ENCODE measurements at places on chromosomes 3 and 15. TPM values are rescaled to one million over a fixed set of nuclear protein-coding genes. Genes with fewer than 3 reads are reported as not detected.
A peak's percentile ranks its signal among the peaks of the same experiment; 100 is the strongest.

GRCh38 chr3:112372396-112372795 is 39.4 kb downstream of the CD200 start:
- no peak overlapping the region for H3K4me3 ChIP-seq
- no peak for DNase-seq
- H3K27me3 ChIP-seq: no peaks in the 10 kb centered on the region
- H3K27ac ChIP-seq: no peak overlapping the region
- H3K36me3 ChIP-seq: no peaks in the 10 kb centered on the region

DNA sequence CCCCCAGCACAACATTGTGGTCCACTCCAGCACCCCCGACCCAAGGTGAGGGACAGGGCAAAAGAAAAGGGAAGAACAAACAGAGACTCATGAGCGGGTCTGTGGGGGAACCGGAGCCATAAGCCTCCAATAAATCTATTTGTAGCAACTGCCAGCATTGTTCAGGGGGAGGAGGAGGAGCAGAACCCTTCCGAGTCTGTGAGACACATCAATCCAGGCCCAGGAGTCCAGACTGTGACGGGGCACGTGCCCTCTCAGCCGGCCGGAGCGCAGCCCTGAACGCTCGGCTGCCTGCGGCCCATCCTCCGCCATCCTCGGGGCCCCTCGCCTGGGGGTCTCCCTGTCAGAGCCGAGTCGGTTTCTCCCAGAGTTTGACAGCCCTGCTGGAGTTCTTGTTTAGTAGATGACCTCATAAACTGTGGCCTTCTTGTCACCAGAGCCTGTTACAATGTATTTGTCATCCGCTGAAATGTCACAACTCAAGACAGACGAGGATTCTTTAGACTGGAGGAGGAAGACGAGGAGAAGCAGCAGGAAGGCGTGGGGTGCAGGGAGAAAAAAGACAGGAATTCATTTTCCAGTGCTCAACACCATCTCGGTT is 47.9 kb downstream of the TLE3 start:
- peaks cover 59% of the 10 kb centered on the region for H3K36me3 ChIP-seq
- H3K4me1 ChIP-seq: peaks cover 22% of the 10 kb centered on the region
- peak overlapping the region; percentile 18 for H3K27ac ChIP-seq
- no peak overlapping the region for H3K4me3 ChIP-seq
- DNase-seq: peak; percentile 54
- no peaks in the 10 kb centered on the region for H3K27me3 ChIP-seq

- no peaks in the 10 kb centered on the region for H3K36me3 ChIP-seq
- DNase-seq: no peak
- H3K4me1 ChIP-seq: no peaks in the 10 kb centered on the region
- no peaks in the 10 kb centered on the region for H3K27me3 ChIP-seq
Observed at GRCh38 chr15:46278486-46279090, 643.8 kb downstream of the SQOR start.

- H3K4me1 ChIP-seq: peaks cover 30% of the 10 kb centered on the region
- DNase-seq: no peak
- peak overlapping the region; percentile 78 for H3K4me3 ChIP-seq
- peak overlapping the region; percentile 91 for H3K27ac ChIP-seq
Observed at GRCh38 chr15:41231422-41232226, 556 bp downstream of the CHP1 start.

GRCh38 chr3:193053046-193053435 is 135.4 kb upstream of the MB21D2 start:
- H3K4me1 ChIP-seq: no peaks in the 10 kb centered on the region
- H3K27me3 ChIP-seq: no peaks in the 10 kb centered on the region
- no peaks in the 10 kb centered on the region for H3K36me3 ChIP-seq
- DNase-seq: no peak
- H3K27ac ChIP-seq: no peak overlapping the region

The FGD5 gene
- total RNA-seq: 6.4 TPM

- no peak for DNase-seq
- no peaks in the 10 kb centered on the region for H3K27me3 ChIP-seq
- no peaks in the 10 kb centered on the region for H3K4me1 ChIP-seq
- H3K4me3 ChIP-seq: no peak overlapping the region
- no peaks in the 10 kb centered on the region for H3K36me3 ChIP-seq
- no peak overlapping the region for H3K27ac ChIP-seq
Observed at GRCh38 chr3:46857485-46858341, 5.5 kb downstream of the MYL3 start.

The LDHAL6B gene
- total RNA-seq: not detected

GRCh38 chr15:81286621-81287121 is 37.3 kb downstream of the STARD5 start:
- H3K27me3 ChIP-seq: no peaks in the 10 kb centered on the region
- no peak for DNase-seq
- H3K36me3 ChIP-seq: no peaks in the 10 kb centered on the region
- no peak overlapping the region for H3K27ac ChIP-seq
- H3K4me1 ChIP-seq: no peaks in the 10 kb centered on the region

DNA sequence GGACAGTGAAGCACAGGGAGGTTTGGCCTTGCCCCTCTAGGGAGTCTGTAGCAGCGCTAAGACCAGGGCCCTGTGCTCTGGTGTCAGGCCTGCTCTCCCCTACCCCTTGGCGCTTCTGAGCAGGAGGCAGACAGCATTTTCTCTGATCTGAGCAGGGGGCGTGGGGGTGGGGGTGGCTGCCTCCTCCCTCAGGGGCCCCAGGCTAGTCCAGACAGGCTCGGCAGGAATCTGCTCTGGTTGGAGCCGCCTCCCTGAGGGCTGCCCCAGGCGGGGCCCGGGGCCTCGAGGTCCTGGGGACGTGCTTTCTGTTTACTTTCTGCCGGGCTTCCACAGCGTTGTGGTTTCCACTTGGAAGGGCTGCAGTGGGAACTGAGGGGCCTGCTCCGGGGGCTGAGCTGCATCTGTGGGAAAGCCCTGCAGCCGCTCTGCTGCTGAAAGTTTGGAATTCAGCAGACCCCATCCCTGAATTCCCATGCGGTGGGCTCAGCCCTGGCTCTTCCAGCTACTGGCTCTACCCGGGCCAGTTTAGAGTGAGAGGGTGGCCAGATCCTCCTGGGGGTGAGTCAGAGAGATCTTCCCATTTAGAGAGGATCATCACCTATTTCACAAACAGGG is 105.4 kb downstream of the LINGO1 start:
- peak; percentile 53 for DNase-seq
- peaks cover 12% of the 10 kb centered on the region for H3K4me1 ChIP-seq
- H3K27ac ChIP-seq: no peak overlapping the region
- H3K27me3 ChIP-seq: no peaks in the 10 kb centered on the region
- H3K4me3 ChIP-seq: no peak overlapping the region

The CATSPER2 gene
- 6.9 TPM for total RNA-seq

DNA sequence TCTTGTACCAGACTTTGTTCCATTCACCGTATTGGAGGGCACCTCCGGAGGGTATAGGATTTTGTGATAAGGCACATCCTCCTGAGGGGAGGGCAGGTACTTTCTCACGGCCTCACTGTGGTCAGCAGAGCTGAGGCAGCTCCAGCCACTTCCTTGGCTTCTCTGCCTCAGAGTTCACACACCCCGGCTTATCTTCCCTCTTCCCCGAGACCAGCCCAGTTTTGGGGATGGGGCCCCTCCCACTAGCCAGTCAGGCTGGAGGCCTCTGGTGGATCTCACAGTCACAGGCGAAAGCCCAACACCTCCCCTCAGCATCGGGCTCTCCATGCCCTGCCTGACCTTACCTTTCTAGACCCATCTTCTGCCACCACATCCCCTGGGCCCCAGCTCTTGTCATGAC is 316.2 kb upstream of the CTDSPL start:
- H3K4me3 ChIP-seq: no peak overlapping the region
- peaks cover 27% of the 10 kb centered on the region for H3K36me3 ChIP-seq
- no peaks in the 10 kb centered on the region for H3K27me3 ChIP-seq
- no peak overlapping the region for H3K27ac ChIP-seq
- peaks cover 25% of the 10 kb centered on the region for H3K4me1 ChIP-seq

DNA sequence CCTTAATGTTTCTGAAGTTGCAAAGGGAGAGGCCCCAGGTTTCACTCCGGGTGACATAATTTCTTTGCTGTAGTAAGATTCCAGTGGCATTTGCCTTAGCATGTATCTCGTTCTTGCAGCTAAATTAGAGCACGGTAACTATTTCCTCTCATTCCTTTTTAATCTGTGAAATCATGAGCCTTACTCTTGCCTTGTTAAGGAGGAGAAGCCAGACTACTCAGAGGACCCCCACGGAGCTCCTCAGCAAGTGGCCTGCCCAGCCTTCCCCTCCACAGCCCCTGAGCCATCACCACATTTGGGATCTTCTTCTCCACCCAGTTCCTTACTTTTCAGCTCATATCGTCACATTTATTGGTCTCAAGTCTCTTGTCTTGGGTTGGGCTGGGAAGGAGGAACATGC is 54.2 kb downstream of the ABHD2 start:
- no peaks in the 10 kb centered on the region for H3K36me3 ChIP-seq
- H3K4me1 ChIP-seq: peaks cover 63% of the 10 kb centered on the region
- no peaks in the 10 kb centered on the region for H3K27me3 ChIP-seq
- DNase-seq: no peak
- H3K27ac ChIP-seq: no peak overlapping the region
- no peak overlapping the region for H3K4me3 ChIP-seq

DNA sequence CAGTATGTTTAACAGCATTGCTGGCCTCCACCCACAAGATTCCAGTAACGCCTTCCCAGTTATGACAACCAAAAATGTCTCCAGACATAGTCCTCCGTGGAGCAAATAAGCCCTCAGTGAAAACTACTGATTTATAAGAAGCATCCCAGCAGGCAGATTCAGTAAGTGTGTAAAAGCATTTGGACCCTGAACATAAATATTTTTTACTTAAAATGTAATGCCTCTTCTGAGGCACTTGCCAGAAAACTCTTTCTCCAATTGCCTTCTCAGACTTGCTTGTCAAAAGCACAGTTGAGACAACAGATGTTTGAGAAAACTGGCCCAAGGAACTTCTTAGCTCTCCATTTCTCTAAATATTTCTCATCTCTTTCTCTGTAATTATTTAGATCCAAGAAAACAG is 31.8 kb upstream of the DCLK3 start:
- no peak overlapping the region for H3K27ac ChIP-seq
- no peak for DNase-seq
- H3K27me3 ChIP-seq: no peaks in the 10 kb centered on the region
- H3K36me3 ChIP-seq: no peaks in the 10 kb centered on the region
- H3K4me1 ChIP-seq: no peaks in the 10 kb centered on the region

DNA sequence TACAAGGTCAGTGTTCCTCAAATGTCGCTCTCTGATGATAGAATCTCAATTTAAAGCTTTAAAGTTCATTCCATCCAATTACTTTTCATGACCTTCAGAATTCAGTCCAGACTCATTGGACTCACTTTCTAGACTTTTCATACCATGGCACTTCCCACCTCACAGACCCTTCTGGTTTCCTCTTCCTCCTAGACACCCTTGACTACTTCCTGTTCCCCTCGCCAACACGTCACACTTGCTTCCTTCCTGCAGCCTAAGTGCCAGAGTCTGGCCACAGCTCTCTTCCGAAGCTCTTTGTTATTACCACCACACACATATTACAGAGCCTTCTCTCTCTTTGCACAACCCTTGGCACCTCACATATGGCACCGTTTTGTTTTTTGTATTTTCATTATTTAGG is 59.1 kb upstream of the UMPS start:
- H3K27ac ChIP-seq: no peak overlapping the region
- no peak for DNase-seq
- no peaks in the 10 kb centered on the region for H3K36me3 ChIP-seq
- no peak overlapping the region for H3K4me3 ChIP-seq
- H3K27me3 ChIP-seq: no peaks in the 10 kb centered on the region

DNA sequence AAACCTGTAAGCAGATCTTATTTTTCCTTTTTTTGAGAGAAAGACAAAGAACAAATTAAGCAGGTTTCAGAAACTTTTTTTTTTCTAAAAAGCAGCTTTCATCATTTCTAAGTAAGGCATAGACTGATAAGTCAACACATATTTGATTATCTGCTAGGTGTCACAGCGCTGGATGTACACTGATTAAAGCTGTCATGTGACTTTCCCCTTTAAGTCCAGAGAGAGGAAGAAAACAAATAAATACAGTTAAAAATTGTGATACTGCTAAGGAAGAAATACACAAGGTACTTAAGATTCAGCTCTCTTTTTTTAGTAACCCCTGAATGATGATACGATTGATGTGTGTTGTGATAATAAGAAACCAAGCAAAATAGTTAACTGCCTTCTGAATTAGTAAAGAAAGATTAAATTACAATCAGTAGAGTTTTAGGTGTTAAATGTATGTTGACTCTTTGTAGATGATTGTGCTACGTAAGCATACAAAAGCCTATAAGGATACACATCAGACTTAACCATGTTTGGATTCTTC is 2.8 kb downstream of the GLCE start:
- no peaks in the 10 kb centered on the region for H3K36me3 ChIP-seq
- H3K4me1 ChIP-seq: peaks cover 7% of the 10 kb centered on the region
- no peak overlapping the region for H3K27ac ChIP-seq

The SCN5A gene
- 0.71 TPM for total RNA-seq

The COL6A5 gene
- not detected for total RNA-seq

DNA sequence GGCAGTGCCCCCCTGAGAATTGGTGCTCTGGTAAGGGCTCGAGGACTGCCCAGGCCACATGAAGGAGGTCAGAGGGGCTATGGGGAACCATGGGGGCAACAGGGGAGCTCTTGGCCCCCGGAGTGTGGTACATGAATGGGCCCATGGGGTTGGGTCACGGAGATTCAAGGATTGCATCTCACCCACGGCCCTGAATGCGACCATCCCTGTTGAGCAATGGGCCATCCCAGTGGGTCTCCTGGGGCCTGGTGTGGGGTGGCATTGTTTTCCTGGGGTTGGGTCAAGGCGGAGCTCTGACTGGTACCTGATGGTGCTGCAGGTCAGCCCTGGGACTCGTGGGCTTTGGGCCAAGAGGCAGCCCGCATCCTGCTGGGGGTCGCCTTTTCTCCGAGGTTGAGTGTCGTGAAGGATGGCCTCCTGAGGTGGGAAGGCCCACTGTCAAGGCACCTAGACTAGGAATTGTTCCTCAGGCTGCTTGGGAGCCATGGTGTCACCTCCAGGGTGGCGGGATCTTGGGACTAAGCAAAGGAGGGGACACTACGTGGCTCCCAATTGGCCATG is 198.3 kb downstream of the UBE3A start:
- H3K4me3 ChIP-seq: no peak overlapping the region
- peak; percentile 58 for DNase-seq
- no peaks in the 10 kb centered on the region for H3K4me1 ChIP-seq
- H3K27me3 ChIP-seq: no peaks in the 10 kb centered on the region
- no peak overlapping the region for H3K27ac ChIP-seq
- H3K36me3 ChIP-seq: no peaks in the 10 kb centered on the region

- H3K4me3 ChIP-seq: no peak overlapping the region
- no peaks in the 10 kb centered on the region for H3K36me3 ChIP-seq
- DNase-seq: no peak
- no peak overlapping the region for H3K27ac ChIP-seq
Observed at GRCh38 chr3:28743271-28743670, 394.6 kb upstream of the AZI2 start.

All from sigmoid colon (tissue), 7 donors.